Fibroblast of skin of left biceps (primary cell): ENCODE measurements at places on chromosomes 3 and 15.

DNA sequence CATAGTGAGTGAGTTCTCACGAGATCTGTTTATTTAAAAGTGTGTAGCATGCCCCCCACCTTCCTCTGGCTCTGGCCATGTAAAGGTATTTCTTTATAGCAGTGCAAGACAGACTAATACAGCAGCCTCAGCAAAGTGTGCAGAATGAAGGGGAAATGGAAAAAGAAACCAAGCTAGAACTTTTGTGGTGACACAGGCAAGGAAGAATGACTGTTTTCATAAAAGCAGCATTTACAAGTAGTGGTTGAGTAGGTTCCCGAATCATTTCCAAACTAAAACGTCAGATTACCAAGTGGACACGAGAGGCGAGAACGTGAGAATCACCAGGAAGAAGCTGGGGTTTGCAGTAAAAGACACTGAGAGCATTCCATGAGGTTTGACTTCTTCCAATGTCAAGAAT is 100.2 kb upstream of the AKAP13 start:
- no peak for DNase-seq

DNA sequence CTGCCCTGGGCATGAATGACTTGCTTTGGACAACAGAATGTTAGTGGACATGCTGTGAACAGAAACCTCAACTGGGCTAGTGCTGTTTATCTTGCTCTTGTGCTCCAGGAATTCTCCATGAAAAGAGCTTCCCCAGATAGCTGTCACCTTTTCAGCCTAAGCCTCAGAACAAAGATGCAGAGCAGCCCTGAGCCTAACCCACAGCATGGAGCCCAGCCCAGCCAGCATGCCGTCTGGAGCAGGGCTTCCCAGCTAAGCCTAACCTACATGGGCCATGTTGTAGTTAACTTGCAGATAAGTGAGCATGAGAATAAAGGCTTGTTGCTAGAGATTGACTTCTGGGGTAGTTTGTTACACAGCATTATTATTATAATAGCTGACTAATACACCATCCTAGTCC is 48.9 kb downstream of the SCN5A start:
- DNase-seq: no peak

- no peak for DNase-seq
These were observed 64.6 kb upstream of the ATP2C1 start for GRCh38 chr3:130828948-130829947.

GRCh38 chr15:74235962-74236361 is at the start of gene CCDC33:
Gene CCDC33 (plus strand): TSS chr15:74236326. CDS start chr15:74236720, 394 bp downstream.
- DNase-seq: no peak
